ENCODE measurements at places on chromosomes 5 and 9.

- no peak for DNase-seq
Measured at GRCh38 chr5:141733198-141733597, 51.2 kb upstream of the ARAP3 start.

DNA sequence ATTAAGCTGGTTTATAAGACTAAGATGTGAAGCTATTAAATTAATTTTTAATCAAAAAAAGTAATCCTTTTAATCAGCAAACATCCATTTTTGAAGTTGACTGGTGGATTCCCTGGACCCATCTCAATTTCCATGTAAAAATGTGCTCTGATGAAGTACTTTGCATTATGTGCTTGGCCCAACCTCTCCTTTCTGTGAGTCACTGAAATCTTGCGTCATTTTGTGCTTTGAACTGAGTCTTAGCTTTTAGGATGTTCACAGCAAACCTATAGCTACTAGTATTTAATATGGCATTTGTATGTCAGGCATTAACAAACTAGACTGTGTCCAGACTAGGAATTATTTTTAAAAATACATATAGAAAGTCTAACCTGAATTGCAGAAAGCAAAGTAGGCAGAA lies 55.0 kb upstream of the CDH12 start:
- no peak for DNase-seq

DNA sequence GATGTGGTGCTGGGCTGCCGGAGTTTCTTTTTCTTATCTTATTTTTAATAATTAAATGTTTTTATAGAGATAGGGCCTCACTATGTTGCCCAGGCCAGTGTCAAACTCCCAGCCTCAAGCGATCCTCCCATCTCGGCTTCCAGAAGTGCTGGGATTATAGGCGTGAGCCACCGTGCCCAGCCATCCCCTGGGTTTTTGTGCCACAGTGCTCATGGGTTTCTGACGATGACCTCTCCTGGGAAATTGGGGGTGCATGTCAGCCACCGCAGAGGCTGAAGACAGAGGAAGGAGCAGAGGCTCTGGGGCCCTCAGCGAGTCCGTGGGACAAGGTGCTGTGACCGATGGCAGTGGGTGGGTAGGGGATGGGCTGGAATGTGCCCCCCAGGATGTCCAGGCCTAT lies 14.4 kb downstream of the GPSM1 start:
- no peak for DNase-seq

DNA sequence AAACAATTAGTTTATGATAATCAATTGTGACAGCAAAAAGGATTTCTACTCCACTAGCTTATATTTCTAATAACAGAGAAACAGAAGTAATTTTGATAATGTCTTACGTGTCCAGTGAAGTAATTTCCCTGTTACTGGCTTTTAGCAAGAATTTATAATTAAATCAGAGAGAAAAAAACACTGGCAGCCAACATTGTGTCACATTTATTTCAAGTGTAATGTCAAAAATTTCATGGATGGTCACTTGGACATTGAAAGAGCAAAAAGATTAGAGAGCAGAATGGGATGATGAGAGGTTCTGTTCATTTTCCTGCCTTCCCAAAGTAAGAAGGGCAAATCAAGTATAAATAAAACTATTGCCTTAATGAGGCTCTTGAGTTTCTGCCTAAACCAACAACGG lies 239.3 kb upstream of the SEMA6A start:
- no peak for DNase-seq

DNA sequence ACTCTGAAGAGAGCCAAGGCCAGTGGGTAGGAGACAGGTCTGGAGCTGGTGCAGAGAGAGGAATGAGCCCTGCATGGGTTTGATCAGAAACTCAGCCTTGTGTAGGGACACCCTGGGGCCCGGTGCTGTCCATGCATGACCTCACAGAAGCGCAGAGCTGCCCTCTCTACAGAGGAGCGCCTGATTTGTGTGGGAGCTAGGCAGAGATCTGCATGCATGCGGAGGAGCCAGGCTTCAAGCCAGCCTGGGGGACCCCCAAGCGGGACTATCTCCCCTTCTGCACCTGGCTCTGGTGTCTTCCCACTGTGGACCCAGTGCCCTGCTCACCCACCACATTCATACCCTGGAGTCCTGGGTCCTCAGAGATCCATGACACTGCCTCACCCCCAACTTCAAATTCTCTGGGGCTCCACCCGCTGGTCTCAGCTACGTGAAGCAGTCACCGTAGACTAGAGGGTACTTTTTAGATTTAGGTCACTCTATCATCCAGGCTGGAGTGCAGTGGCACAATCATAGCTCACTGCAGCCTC lies 2.6 kb upstream of the LCN2 start:
- DNase-seq = no peak

DNA sequence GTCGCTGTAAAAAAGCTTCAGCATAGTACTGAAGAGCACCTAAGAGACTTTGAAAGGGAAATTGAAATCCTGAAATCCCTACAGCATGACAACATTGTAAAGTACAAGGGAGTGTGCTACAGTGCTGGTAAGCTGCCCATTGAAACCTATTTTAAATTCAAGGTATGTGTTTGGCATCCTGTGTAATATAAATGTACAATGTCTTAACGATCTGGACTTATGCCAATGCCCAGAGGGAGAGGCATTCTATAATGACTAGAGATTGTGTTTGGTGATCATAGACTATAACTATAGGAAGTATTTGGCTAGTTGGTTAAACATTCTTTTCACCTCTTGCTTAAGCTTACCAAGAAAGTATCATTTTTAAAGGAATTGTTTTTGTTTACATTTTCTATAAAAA lies 95.7 kb downstream of the INSL6 start:
- no peak for DNase-seq

DNA sequence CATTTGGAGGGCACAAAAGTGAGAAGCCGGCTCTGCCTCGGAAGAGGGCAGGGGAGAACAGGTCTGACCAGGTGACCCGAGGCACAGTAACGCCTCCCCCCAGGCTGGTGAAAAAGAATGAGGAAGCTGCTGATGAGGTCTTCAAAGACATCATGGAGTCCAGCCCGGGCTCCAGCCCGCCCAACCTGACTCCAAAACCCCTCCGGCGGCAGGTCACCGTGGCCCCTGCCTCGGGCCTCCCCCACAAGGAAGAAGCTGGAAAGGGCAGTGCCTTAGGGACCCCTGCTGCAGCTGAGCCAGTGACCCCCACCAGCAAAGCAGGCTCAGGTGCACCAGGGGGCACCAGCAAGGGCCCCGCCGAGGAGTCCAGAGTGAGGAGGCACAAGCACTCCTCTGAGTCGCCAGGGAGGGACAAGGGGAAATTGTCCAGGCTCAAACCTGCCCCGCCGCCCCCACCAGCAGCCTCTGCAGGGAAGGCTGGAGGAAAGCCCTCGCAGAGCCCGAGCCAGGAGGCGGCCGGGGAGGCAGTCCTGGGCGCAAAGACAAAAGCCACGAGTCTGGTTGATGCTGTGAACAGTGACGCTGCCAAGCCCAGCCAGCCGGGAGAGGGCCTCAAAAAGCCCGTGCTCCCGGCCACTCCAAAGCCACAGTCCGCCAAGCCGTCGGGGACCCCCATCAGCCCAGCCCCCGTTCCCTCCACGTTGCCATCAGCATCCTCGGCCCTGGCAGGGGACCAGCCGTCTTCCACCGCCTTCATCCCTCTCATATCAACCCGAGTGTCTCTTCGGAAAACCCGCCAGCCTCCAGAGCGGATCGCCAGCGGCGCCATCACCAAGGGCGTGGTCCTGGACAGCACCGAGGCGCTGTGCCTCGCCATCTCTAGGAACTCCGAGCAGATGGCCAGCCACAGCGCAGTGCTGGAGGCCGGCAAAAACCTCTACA lies 11.8 kb downstream of the QRFP start:
- DNase-seq = no peak

DNA sequence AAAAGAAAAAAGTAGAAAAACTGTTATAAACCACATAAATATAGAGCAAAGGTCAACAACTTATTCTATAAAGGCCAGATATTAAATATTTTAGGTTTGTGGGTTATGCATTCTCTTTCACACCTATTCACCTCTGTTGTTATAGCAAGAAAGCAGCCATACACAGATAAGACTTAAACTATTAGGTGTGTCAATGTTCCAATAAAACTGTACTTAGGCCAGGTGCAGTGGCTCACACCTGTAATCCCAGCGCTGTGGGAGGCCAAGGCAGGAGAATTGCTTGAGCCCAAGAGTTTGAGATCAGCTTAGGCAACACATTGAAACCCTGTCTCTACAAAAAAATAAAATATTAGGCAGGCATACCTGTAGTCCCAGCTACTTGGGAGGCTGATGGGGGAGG lies 314.7 kb downstream of the BNC2 start:
- no peak for DNase-seq

GRCh38 chr5:94362857-94363256 lies 255.5 kb downstream of the KIAA0825 start:
- no peak for DNase-seq

DNA sequence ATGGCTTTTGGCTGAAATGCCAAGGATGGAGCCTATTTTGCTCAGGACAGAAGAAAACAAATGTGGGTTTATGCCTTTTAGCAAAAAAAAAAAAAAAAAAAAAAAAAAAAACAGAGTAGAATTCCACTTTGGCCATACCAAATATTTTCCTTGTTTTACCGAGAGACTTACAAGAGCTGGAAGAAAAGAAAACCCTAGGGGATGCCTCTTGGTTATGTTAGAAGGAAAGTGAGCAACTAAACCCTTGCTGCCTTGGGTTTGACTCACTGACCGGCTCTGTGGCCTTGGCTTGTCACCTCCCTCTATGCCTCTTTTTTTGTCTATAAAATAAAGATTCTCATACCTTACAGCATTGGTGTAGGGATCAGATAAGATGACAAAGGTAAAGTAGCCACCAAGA lies 69.6 kb upstream of the ABCA1 start:
- DNase-seq = no peak

DNA sequence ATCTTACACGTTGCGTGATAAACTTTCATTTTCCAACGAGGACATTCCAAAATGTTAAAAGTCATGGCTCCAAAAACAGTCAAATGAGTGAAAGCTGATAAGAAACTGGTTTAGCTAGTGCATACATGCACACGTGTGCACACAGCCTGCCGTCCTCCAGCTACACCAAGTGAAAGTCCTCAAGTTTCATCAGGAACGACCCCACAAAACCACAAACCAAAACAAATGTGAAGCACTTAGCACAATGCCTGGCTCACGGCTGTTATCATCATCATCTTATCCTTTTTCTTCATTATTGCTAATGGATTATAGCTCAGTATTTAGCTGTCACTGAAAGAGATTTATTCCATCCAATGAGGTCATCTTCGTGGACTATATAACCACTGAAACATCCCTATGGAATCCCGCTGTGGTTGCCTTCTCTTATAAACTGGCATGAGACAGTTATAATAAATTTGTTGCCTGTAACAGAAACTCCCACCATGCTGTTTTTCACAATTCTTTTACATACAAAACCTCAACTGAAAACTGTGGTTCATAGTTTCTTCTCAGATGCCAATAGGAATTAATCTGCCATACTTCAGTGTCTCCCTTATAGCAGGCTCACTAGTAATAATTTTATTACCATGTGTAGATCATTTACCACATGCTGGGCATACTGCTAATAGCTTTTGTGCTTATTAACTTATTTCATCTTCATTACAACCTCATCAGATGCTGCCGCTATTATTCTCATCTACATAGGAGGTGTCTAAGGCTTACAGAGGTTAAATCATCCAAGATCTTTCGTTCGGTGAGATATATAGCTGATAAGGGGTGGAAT lies 56.1 kb downstream of the SAXO1 start:
- DNase-seq = peak; percentile 82

DNA sequence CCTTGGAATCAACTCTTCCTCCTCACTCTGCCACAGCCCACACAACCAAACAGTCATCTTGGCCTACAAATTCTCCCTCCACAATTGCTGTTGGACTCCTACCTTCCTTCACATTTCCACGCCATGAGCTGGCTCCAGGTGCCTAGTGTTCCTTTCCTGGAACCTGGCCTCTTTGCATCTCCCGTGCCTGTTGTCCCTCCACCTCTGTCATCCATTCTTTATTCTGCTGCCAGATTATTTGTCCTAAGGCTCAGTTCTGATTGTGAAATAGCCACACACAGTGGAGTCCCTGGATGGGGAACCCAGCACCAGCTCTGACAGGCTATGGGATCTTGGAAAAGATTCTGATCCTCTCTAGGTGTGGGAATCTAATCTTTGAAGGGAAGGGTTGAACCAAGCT lies 109.1 kb upstream of the ANKH start:
- DNase-seq = no peak

- DNase-seq = peak; percentile 84
Measured at GRCh38 chr9:19116107-19116790, 11.0 kb downstream of the PLIN2 start.

- no peak for DNase-seq
Measured at GRCh38 chr9:101848485-101848919, 110.1 kb upstream of the GRIN3A start.

DNA sequence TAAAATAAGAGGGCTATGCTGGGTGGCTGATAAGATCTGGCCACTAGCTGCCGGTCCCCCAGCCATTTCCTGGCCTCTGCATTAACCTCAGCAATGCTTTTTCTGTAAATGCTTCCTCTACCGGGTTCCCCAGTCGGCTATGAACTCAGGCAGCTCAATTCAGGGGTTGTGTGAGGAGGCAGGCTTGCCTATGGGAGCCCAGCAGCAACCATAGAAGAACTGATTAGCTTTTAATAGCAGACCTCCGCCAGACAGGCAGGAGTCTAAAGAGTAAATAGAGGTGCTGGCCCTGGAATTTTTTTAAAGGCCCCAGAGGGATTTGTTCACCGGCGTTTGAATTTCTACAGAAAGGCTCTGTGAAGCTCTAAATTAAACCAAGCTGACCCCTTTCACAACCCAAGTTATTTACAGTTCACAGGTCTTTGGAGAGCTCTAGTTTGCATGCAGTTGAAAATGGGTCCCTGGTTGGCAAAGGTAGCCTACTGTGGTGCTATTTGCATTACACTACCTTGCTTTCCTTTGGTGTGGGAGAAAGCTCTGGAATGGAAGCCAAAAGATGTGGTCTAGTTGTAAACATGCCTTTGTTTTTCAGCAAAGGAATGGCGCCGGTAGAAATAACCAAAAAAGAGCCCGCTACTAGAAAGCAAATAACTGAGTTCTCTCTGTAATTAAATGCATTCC lies 289.7 kb upstream of the SEMA6A start:
- DNase-seq = no peak

DNA sequence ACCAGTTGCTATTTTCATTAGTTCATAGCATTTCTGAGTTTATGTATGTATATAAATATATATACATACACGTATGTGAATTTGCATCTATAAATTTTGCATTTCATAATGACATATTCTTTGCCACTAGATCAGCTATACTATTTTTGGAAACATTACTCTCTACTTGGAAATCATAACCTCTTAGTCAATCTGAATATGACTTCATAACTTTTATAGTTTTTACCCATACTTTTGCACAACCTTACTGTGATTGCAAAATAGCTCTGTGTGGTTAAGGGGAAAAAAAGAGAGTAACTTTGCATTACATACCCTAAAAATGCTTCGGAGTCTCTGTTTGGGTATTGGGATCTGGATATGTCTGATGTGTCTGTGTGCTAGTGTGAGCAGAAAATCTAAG lies 44.9 kb upstream of the ADAMTSL1 start:
- DNase-seq = peak; percentile 88

- no peak for DNase-seq
Measured at GRCh38 chr9:116685166-116685565, 1.9 kb upstream of the TRIM32 start.

Data from HCEC 1CT (cell line).